AG10803 (cell line): ENCODE measurements at places on chromosomes 7 and 10.

DNA sequence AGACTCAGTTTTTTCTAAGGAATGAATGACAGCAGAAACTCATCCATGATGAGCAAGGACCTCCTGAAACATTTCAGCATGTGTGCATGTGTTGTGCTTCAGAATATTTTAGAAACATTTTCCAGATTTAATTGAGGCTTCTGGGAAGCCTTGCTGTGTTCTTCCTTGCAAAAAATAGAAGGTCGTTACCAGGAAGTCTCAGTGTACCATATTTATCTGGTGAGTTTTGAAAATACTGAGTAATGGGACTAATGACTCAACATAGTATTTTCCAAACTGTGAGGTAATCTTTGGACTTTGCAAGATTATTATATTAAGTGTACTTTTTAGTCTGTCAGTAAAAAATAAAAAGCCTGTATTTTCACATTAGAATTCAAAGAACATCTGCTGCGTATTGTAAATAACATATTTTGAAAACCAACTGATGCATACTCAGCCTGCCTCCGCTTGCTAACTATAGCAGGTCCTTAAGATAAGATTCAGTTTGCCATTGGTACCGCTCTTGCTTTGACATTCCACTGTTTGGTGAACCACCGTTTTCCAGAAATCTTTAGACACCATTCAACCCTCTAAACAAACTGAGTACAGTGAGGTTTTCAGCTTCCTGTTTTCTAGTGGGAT is 739.6 kb upstream of the GALNT17 start:
- peak; percentile 70 for DNase-seq

DNA sequence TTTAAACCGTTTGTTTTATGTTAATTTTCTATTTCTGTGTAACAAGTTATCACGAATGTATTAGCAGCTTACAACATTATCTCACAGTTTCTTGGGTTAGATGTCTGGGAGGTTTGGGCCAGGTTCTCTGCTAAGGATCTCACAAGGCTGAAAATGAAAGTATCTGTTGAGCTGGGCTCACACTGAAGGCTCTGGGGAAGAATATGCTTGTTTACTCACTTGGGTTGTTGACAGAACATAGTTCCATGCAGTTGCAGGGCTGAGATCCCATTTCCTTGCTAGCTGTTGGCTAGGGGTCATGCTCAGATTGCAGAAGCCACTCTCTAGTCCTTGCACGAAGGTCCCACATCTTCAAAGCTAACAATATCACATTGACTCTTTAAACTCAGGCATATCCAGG is 266.6 kb upstream of the GNAI1 start:
- peak; percentile 25 for DNase-seq

- DNase-seq: no peak
These were observed 172.9 kb upstream of the SEMA3E start for GRCh38 chr7:83821866-83822265.

- DNase-seq: no peak
These were observed 315.2 kb upstream of the ZNF32 start for GRCh38 chr10:43963793-43964425.

- peak; percentile 29 for DNase-seq
These were observed 40.0 kb downstream of the GOLGA7B start for GRCh38 chr10:97889461-97890265.

DNA sequence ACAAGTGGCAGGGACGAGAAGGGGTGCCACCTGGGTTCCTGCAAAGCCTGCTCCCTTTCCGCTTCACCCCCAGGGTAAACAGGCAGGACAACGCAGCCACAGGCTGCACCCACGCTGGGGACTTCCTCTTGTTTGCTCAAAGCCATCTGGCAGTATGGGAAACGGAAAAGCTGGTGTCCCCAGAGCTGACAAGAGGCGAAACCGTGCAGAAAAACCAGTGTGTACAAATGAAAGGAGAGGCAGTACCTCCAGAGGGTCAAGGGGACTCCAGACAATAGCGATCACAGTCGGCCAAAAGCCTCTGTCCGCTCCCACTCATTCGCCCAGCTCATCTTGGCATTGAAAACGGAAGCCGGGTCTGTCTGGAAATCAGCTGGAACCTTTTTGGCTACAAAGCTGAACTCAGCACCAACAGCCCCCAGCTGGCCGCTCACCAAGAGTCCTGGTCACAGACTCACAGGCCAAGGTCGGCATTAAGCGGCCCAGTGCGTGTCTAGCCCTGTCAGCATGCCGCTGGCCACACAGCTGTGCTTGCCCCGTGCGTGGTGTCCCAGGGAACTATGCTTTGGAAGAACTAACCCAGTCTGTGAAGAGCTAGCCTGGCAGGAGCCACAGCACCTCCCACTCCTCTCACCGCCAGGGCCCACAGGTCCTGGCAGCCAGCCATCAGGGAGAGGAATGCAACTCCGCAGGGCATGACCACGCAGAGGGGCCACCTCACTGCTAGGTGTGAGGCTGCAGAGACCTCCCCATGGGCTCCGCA is 10.4 kb downstream of the TNS3 start:
- DNase-seq: peak; percentile 93

DNA sequence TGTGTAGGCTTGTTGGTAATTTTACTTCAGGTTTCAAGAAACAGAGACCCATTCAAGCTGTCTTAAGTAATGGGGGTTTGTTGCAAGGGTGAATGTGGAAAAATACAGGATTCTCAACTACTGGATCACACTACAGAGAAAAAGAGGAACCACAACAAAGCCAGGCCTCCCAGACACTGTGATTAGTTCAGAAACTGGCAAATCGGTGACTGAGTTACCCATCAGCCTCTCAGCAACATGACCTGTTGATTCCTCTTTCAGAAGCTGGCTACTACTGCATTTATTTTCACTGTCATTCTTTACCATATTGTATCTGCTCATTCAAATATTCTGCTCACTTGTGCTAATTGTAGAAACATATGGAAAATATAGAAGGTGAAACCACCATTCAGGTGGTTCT is 16.0 kb downstream of the CCDC71L start:
- DNase-seq: no peak

DNA sequence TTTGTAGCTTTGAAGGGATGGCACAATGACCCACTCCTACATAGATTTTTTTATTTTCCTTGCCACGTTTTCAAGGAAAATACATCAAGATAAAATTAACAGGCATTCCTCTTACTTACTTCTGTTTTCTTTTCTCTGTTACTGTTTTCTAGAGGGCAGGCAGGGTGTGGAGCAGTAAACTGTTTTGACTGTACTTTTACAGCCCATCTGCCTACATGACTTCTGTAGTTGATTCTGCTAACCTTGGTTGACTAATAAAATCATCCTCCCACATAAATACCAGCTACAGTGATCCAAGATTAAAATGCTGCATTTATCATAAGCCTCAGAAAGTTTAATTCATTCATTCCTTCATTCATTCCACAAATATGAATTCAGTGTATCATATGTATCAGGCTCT is 158.5 kb downstream of the TRIL start:
- no peak for DNase-seq

DNA sequence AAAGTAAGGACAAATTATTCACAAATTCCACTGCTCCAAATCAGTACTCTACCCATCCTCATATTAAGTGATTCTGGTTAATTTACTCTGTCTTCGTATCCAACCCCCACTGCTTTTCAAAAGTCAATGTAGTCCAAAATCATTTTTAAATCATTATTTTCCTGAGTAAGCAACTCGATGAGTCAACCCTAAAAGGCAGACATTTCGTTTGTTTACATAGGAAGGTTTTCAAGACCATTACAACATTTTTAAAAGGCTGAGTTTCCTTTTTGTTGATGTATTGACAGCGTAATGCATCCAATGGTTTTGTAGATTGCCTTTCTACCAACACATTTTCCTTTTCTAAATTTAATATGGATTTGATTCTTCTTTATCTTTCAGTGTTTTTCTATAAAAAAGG is 523.0 kb upstream of the ANKRD30A start:
- DNase-seq: peak; percentile 54

GRCh38 chr7:24652251-24652939 is 79.1 kb downstream of the PALS2 start:
- DNase-seq: no peak

DNA sequence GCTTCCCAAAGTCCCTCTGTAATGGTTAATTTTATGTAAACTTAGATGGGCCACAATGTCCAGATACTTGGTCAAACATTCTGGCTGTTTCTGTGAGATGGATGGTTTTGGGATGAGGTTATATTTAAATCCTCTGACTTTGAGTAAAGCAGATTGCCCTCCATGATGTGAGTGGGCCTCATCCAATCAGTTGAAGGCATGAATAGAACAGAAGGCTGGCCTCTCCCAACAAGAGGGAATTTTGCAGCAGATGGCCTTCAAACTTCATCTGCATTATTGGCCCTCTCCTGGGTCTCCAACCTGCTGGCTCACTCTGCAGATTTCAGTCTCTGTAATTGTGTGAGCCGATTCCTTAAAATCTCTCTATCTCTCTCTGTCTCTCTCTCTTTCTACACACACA is 362.3 kb downstream of the GRID1 start:
- DNase-seq: no peak

DNA sequence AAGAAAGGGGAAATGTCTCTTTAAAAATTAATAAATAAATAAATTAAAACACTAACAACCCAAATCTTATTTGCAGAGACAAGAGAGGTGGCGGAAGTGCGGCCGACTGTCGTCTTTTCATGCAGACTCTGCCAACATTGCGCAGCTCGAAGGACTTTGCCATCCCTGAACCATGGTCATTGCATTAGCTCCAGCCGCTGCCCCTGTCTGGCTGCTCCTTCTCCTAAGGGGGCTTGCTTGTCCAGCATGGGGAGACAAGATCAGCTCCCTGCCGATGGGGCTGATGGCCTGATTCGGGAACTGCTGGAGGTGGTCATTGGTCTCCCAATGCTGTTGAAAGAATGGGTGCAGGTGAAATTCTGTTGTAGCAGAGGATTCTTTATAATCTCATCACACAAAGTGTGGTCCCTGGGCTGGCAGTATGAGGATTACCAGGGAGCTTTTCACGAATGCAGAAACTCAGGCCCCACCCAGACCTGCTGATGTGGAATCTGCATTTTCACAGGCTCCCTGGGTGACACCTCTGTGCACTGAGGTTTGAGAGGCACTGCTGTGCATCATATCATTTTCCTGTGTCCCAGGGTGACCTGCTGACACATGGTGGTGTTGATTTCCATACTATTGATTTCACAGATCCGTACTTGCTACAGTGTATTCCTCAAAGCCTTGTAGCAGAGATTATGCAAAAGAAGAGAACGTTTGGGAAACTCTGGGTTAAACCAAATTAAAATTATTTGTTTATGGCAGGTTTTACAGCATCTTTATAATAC is 172.4 kb upstream of the ZMIZ1 start:
- DNase-seq: no peak

- no peak for DNase-seq
These were observed 50.3 kb downstream of the HIP1 start for GRCh38 chr7:75688200-75689136.

DNA sequence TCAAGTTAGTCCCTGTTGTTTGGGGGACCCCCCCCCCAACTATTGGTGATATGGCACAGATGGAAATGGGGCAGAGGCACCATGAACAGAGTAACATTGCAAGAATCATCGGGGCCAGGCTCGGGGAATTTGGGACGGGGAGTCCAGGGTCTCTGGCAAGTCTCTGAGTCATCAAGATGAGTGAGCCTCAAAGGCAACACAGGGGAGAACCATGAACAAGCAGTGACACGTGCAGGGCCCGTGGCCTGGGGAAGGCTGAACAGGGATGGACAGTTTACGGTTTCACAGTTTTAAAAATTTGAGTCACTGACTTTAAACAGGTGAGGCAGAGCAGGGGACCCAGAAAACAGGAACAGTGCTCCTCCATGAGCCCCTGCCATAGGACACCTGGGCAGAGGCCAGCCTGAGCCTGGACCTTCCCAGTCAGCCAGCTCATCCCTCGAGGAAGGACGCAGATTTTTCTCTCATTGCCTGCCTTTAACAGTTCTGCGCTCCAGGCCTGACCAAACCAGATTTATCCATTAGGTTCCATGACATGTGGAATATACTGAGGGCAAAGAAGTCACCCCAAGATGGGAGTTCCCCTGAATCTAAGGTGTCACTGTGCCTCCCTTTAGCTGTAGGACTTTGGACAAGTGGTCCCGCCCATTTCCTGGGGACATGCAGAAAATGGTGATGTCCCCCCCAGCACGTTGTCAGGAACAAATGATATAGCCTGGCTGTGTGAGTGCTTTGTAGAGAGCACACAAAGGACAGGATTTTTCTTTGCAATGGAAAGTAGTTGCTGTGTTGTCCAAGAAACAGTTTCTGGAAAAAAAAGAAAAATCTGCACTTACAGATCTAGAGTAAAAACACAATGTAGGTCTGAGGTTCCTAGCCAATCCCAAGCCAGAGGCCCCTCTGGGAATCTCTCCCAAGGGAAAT is 23.8 kb downstream of the CHST15 start:
- no peak for DNase-seq

DNA sequence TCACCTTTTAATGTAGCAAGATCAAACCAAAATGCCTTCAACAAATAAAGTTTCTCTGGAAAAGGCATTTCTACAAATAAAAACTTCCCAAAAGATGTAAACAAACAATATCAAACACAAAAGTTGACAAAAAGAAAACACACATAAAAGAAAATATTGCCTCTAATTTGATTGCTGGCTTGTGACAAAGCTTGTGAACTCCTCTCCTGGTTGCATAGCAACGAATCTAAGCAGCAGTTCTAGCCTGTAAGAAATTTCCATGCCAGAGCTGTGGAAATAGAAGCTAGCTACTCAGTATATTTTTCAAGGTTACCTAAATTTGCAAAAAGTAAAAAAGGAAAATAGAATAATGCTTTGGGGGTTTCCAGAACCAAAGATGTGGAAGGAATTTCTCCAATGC is 173.9 kb upstream of the CDK1 start:
- DNase-seq: no peak

GRCh38 chr10:76667408-76668370 is 969.9 kb downstream of the KCNMA1 start:
- no peak for DNase-seq

- DNase-seq: peak; percentile 6
These were observed 96.6 kb downstream of the ZNF248 start for GRCh38 chr10:37760817-37761216.

- DNase-seq: no peak
These were observed 28.9 kb upstream of the ECHDC3 start for GRCh38 chr10:11713186-11713743.

DNA sequence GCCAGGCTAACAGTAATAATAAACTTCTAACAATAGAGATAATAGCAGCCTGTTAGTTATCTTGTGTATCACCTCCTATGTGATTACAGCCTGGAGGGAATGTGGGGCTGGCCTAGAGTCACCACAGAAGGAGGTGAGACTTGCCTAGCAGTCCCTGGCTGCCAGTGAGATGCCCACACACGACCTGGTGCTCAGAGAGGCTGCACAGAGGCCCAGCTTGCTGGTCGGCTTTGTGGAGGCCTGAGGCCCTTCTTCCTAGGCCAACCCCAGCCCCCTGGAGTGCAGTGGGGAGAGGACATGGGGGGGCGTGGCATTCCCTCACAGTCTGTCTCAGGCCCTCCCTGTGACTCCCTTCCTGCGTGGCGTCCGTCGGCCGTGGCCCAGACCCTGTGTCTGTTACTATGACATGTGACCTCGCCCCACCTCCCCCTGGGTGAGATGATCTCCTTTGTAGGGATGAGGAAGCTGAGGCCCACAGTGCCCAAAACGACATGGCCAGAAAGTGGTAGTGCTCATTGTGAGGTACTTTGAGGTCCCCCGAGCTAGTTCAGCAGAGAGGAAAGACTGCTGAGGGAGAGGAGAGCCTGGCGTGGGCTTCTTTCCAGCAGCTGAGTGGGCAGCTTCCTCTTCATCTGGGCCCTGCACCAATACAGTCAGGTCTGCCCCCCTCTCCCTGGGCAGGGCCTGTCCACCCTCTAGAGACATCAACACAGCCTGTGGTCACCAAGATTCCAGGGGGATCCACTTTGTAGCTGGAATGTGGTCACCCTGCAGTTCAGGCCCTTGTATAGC is 29.7 kb downstream of the UNC5B start:
- no peak for DNase-seq

- DNase-seq: peak; percentile 88
These were observed 57.7 kb downstream of the PYROXD2 start for GRCh38 chr10:98357194-98357822.
